Naive thymus-derived CD4-positive, alpha-beta T cell (primary cell): ENCODE measurements at places on chromosomes 6 and 20. TPM values are rescaled to one million over a fixed set of nuclear protein-coding genes. Genes with fewer than 3 reads are reported as not detected.
A peak's percentile ranks its signal among the peaks of the same experiment; 100 is the strongest.

DNA sequence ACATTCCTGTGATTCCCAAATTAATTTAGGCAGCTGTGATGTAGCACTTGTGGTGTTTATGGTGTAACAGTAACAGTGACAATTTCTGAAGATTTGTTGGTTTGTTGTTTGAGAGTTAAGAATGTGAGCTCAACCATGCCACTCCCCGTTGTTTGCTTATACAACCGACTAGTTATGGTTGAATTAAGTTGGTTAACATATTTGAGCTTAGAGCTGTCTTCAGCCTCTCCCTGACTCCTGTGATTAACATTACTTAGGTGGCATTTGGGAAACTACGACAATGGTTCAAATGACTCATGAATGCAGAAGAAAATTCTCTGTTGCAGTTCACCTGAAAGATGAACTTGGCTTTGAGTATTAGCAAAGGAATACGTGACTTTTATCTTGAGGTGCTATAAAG is 35.9 kb upstream of the PRL start:
- H3K27ac ChIP-seq: no peak overlapping the region
- no peak overlapping the region for H3K4me3 ChIP-seq
- no peaks in the 10 kb centered on the region for H3K27me3 ChIP-seq
- no peaks in the 10 kb centered on the region for H3K36me3 ChIP-seq
- no peak for DNase-seq

DNA sequence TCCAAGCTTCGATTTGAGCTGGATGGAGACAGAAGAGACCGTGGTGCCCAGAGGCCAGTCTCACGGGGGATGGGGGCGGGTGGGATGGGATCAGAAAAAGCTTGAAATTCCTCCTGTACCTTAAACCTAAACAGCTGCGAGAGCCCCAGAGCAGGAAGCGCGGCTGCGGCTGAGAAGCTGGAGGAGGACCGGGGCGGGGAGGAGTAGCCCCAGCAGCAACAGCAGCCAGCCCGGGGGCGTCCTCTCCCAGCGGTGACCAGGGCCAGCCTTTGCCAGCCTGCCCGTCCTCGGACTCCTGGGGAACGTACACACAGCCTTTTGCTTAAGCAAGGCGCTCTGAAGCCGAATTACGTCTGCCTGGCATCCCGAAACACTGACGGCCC is 17.4 kb upstream of the PRDM13 start:
- peaks cover 19% of the 10 kb centered on the region for H3K27me3 ChIP-seq
- H3K36me3 ChIP-seq: no peaks in the 10 kb centered on the region
- H3K27ac ChIP-seq: no peak overlapping the region
- peak overlapping the region; percentile 68 for H3K4me3 ChIP-seq
- DNase-seq: no peak
- peaks cover 8% of the 10 kb centered on the region for H3K4me1 ChIP-seq

DNA sequence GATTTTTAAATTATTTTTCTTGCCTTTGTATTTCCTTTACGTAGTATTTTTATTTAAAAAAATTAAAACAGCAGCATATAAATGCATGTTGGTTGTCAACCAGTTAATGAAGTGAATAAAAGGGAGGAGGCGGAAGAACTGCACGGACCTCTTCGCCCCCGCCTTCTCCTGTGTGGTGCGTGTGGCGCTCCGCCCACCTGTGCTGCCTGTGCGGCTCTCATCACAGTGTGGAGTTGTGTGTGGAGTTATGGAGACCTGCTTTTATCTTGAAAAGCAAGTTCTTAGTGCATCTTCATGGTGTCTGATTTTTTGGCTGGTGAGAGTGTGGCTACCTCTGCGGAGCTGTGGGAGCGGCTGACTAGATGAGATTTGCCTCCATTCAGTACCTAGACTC is 58.4 kb downstream of the PTPN1 start:
- peaks cover 54% of the 10 kb centered on the region for H3K36me3 ChIP-seq
- no peak overlapping the region for H3K27ac ChIP-seq
- no peak overlapping the region for H3K4me3 ChIP-seq
- H3K4me1 ChIP-seq: peaks cover 7% of the 10 kb centered on the region
- no peak for DNase-seq

GRCh38 chr20:8094415-8094818 is 37.6 kb upstream of the PLCB1 start:
- H3K4me1 ChIP-seq: no peaks in the 10 kb centered on the region
- no peak for DNase-seq
- H3K4me3 ChIP-seq: no peak overlapping the region
- H3K27me3 ChIP-seq: no peaks in the 10 kb centered on the region
- H3K36me3 ChIP-seq: no peaks in the 10 kb centered on the region
- H3K27ac ChIP-seq: no peak overlapping the region

DNA sequence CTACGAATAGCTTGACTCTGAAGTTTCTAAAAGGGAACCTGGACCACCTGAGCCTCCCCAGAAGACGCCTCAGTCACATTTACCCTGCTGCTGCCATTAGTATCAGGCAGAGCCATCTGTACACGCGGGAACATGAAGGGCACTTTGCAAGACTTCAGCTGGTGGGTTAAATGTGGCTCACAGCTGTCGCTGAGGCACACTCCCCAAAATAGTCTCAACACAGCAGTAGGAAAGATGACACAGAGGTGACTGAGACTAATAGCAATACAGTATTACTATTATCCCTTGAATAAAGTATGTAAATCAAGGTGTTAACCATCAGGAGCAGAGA is 29.0 kb downstream of the PSMB1 start:
- no peak overlapping the region for H3K27ac ChIP-seq

- H3K27ac ChIP-seq: no peak overlapping the region
- H3K4me1 ChIP-seq: no peaks in the 10 kb centered on the region
- H3K4me3 ChIP-seq: no peak overlapping the region
- no peak for DNase-seq
- H3K36me3 ChIP-seq: no peaks in the 10 kb centered on the region
Observed at GRCh38 chr6:10048370-10049297, 366.2 kb downstream of the TFAP2A start.

DNA sequence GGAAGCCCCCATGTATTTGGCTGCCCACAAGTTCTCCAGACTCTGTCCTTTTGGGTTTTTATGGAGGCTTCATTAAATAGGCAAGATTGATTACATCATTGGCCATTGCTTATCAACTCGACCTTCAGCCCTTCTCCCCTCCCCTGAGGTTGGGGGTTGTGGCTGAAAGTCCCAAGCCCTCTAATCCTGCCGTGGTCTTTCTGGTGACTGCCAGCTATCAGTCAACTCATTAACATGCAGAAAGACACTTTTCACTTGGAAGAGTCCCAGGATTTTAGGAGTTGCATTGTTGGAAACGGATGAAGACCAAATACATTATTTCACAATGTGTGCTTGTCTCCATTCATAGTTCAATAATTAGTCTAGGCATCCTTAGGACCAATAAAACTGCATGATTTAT is 9.5 kb downstream of the CDC5L start:
- no peaks in the 10 kb centered on the region for H3K4me1 ChIP-seq
- peaks cover 13% of the 10 kb centered on the region for H3K36me3 ChIP-seq
- no peak overlapping the region for H3K27ac ChIP-seq

GRCh38 chr6:166512567-166512966 is 73.9 kb downstream of the RAMACL start:
- H3K4me3 ChIP-seq: no peak overlapping the region
- H3K4me1 ChIP-seq: peaks cover 4% of the 10 kb centered on the region
- DNase-seq: no peak
- H3K36me3 ChIP-seq: no peaks in the 10 kb centered on the region
- no peaks in the 10 kb centered on the region for H3K27me3 ChIP-seq

DNA sequence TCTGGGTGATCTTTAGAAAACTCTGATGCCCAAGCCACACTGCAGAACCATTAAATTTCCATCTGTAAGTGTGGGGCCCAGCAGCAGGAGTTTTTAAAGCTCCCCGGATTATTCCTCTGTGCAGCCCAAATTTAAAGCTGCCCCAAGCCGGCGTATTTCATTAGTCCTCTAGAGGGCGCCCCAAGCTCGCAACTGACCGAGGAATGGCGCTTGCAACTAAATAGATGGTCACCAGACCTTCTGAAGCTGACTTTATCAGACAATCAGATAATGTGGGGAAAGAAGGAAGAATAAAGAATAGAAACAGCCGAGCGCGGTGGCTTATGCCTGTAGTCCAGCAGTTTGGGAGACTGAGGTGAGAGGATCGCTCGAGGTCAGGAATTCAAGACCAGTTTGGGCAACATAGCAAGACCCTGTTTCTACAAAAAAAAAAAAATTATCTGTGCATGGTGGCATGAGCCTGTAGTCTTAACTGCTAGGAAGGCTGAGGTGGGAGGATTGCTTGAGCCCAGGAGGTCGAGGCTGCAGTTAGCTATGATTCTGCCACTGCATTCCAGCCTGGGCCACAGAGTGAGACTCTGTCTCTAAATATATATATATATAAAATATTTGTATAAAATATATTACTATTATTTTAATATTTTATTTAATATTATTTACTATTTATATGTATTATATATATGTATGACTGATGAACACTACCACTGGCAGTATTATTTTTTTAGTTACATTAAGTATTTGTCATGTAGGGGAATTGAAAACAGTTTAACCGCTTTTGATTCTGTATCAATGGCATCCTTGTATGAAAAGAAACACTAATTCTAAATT is 56.0 kb downstream of the OTOR start:
- no peak overlapping the region for H3K4me3 ChIP-seq
- H3K4me1 ChIP-seq: no peaks in the 10 kb centered on the region
- peak; percentile 46 for DNase-seq
- no peak overlapping the region for H3K27ac ChIP-seq
- no peaks in the 10 kb centered on the region for H3K36me3 ChIP-seq
- no peaks in the 10 kb centered on the region for H3K27me3 ChIP-seq

GRCh38 chr20:10949930-10950783 is 276.4 kb upstream of the JAG1 start:
- H3K4me1 ChIP-seq: no peaks in the 10 kb centered on the region
- H3K36me3 ChIP-seq: no peaks in the 10 kb centered on the region
- H3K27ac ChIP-seq: no peak overlapping the region

DNA sequence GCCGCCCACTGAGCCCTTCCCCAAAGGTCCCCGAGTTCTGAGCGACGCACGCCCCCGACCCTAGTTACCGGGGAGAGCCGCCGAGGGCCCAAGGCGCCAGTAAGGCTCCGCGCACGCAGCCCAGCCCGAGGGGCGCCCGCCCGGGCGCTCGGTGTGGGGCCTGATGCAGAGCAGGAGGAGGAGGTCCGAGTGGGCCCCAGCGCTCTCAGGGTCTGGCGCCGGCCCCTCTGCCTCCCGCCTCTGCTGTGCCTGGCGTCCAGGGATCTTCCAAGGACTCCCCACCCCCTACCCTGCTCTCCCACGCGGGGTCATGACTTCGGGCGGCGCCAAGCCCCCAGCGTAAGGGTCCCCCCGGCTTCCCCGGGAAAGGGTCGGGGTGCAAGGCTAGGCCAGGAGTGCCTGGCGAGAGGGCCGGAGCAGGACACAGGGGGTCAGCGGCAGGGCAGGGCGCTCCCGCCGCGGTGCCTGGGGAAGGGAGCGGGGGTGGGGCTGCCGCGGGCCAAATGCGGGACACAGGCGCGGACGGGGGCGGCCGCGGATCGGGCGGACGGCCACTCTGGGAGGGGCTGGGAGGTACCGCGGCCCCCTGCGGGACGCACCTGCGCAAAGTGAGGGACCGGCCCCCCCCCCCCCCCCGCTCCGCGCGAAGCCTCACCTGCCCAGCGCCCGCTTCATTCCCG is 637 bp downstream of the ABHD12 start:
- peak; percentile 16 for DNase-seq
- H3K36me3 ChIP-seq: peaks cover 3% of the 10 kb centered on the region
- peak overlapping the region; percentile 74 for H3K27ac ChIP-seq

DNA sequence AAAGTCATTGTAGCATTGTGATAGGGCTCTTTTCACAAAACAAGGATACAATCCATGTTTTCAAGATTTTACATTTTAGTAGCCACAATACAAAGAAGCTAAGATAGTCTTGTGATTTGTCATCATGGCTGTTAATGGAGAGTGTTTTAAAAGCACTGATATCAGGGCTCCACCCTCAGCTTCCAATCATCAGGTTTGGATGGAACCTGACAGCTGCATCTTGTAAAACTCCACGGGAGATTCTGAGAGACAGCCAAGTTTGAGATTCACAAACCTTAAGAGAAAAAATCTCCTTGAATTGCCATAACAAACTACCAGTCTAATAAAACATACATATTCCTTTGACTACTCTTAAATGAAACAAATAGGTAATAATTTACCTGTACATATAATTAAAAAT is 280.2 kb downstream of the ESR1 start:
- no peaks in the 10 kb centered on the region for H3K4me1 ChIP-seq
- no peaks in the 10 kb centered on the region for H3K27me3 ChIP-seq
- no peaks in the 10 kb centered on the region for H3K36me3 ChIP-seq
- H3K27ac ChIP-seq: no peak overlapping the region

DNA sequence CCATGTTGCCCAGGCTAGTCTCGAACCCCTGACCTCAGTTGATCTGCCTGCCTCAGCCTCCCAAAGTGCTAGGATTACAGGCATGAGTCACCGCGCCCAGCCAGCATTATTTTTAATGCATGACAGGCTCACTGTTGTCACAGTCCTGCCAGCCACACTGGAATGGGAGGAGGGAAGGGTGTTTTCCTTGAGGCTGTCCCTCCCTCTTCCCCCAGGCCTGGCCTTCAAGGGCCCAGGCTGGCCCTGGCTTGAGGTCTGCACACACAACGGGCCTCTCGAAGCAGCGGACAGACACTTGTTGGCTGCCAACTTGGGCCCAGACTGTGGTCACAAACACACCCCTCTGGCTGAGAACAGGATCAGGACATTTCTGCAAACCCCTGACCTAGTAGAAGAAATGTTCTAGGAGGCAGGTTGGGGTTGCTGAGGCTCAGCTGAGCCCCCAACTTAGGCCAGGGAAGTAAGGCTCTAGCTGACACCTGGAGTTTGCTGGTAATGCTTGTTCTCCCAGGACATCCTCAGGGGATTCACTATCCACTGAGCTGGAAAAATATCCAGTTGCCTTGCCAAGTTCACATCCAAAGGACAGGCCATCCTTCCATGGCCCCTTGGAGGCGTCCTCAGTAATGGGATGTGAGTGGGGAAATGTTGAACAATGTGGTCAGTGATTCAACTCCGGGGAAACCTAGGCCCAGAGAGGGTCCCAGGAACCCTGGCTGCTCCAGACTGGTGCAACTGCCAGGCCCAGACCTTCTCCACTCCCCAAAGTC is 9.9 kb downstream of the SNTA1 start:
- H3K27me3 ChIP-seq: no peaks in the 10 kb centered on the region
- no peaks in the 10 kb centered on the region for H3K4me1 ChIP-seq
- DNase-seq: no peak
- H3K36me3 ChIP-seq: no peaks in the 10 kb centered on the region
- no peak overlapping the region for H3K27ac ChIP-seq

DNA sequence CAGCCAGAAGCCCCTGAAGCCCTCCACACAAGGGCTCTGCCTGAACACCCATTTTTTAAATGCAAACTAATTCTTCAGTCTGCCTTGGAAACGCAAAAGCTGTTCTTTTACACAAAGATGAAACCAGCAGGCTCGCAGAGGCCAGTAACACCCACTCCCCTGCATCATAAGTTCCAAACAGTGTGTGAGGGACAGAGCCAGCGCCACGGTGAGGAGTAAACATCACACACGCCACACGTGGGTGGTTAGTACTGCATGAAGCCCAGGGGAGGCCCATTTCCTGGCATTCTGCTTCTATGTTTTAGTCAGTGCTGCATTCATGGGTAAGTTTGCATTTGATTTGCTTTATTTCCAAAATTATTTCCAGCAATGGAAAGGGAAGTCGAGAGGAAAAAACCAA is 217.7 kb upstream of the RIN2 start:
- DNase-seq: peak; percentile 18
- no peaks in the 10 kb centered on the region for H3K36me3 ChIP-seq
- no peaks in the 10 kb centered on the region for H3K27me3 ChIP-seq
- no peak overlapping the region for H3K4me3 ChIP-seq
- no peak overlapping the region for H3K27ac ChIP-seq
- peaks cover 5% of the 10 kb centered on the region for H3K4me1 ChIP-seq

Gene VSX1
- total RNA-seq: not detected

Gene TSPYL4
- total RNA-seq: 58.2 TPM

Gene MUCL3
- total RNA-seq: not detected

Gene LZTS3
- 0.71 and 0.73 TPM in 2 replicates for total RNA-seq

Gene HLA-DQB1
- 5.3 TPM for total RNA-seq

Gene PAK1IP1
- total RNA-seq: 5.2 TPM

Gene GRM4
- total RNA-seq: not detected

Gene POM121L2
- total RNA-seq: not detected

Gene HUS1B
- 1.4 TPM for total RNA-seq
